Stimulated activated CD4-positive, alpha-beta T cell treated with anti-CD3 and anti-CD28 coated beads, Interleukin-4, amount 100 ng/mL, for 24 hours (primary cell): ENCODE measurements at places on chromosomes 7 and 10.

DNA sequence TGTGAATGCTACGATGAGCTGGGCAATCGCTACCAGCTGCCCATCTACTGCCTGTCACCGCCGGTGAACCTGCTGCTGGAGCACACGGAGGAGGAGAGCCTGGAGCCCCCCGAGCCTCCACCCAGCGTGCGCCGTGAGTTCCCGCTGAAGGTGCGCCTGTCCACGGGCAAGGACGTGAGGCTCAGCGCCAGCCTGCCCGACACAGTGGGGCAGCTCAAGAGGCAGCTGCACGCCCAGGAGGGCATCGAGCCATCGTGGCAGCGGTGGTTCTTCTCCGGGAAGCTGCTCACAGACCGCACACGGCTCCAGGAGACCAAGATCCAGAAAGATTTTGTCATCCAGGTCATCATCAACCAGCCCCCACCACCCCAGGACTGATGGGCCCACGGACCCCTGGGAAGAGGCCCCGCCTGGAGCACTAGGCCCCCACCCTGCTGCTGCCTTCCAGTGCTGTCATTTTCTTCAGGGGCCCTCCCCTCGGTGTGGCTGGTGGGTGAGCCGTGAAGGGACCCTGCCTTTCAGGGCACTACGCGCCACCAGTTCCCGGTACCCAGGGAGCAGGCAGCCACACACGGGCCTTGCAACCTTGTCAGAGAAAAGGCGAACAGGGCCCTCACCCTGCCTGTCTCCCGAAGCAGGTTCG lies 2.3 kb upstream of the ANKRD2 start:
- DNase-seq = no peak

- DNase-seq = no peak
These were observed 28.8 kb upstream of the GPR26 start for GRCh38 chr10:123637326-123637880.

GRCh38 chr7:103966593-103967277 lies 22.7 kb downstream of the RELN start:
- no peak for DNase-seq

DNA sequence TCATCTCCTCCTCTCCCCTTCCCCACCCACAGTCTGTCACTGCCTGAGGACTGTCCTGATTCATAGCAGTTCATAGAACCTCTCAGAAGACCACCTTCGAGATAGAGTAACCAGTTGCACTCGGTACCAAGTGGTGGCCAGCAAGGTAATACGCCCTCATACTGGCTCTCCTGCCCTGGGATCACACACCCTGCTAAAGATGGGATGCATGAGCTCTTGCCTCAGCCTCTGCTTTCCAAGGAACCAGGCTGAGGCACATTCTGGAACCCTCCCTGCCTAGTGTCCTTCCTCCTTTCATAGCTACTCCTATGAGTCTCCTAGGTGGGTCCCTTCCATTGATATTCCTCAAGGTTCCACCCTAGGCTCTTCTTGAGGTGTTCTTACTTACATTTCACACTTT lies 15.5 kb downstream of the CFAP43 start:
- no peak for DNase-seq

DNA sequence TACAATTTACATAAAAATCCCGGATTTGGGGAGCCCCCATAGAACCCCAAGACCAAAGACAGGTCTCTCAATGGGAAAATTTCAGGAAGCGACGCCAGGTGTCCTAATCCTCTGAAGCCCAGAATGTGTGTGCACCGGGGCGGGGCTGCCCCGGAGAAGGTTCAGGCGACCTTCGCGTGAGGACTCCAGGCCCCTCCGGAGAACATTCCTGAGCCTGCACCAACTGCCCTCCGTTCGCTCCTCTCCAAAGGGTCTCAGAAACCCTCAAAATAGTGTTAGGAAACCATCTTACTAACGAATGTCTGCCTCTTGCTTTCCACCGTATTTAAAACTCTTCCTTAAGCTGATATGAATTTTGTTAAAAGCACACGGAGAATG lies 78.5 kb upstream of the INSIG1 start:
- DNase-seq = no peak

GRCh38 chr10:97851341-97852001 lies 1.8 kb downstream of the GOLGA7B start:
- peak; percentile 37 for DNase-seq

GRCh38 chr7:118104812-118105441 lies 79.0 kb upstream of the LSM8 start:
- DNase-seq = no peak

DNA sequence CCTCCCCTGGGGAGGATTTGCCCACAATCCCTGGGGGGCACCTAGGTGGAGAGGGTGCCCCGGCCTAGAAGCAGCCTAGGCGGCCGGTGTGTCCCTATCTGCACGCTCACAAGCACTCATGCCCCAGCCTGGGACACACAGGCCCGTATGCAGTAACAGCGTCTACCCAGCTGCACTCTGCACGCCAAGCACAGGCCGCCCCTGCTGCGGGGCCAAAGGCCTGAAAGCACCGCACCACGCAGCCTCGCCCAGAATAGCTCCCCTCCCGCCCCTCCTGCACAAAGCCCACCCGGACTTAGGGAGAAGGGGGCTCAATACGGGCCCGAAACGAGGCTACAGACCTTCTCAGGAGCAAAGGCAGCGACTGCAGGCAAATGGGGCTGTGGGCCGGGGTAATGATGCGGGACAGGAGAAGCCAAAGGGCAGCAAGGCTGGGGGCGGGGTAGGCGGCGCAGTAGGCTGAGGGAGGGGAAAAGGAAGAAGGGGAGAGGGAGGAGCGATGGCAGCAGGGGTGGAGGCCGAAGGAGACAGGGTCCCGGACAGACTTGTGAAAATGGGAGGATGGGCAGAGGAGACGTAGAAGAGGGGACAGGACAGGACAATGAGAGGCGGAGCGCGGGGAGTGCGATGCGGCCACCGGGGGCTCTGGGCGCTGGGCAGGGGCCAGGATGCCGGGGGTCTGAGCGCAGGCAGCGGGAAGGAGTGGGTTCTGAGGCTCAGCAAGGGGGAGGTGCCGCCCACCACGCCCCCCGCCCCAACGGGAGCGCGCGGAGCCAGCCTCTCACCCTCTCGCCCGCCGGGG lies 544 bp downstream of the GPRIN2 start:
- DNase-seq = peak; percentile 3

DNA sequence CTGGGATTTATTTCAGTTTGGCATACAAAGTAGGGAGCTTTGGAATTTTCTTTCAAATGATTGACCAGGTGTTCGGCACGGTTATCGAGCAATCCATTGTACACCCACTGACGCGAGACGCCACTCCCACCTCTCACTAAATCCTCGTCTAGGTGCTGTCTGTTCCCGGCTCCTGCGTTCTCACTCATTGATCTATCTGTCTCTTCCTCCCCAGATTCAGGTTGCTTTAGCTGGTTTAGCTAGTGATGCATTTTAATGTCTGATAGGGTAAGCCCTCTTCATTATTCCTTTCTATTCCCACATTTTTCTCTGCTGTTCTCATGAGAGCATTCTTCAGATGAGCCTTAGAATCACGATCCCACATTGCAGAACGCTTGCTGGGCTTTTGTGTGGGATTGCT lies 91.7 kb downstream of the ELFN1 start:
- DNase-seq = no peak

GRCh38 chr10:72796042-72796441 lies 97.5 kb upstream of the OIT3 start:
- DNase-seq = no peak

DNA sequence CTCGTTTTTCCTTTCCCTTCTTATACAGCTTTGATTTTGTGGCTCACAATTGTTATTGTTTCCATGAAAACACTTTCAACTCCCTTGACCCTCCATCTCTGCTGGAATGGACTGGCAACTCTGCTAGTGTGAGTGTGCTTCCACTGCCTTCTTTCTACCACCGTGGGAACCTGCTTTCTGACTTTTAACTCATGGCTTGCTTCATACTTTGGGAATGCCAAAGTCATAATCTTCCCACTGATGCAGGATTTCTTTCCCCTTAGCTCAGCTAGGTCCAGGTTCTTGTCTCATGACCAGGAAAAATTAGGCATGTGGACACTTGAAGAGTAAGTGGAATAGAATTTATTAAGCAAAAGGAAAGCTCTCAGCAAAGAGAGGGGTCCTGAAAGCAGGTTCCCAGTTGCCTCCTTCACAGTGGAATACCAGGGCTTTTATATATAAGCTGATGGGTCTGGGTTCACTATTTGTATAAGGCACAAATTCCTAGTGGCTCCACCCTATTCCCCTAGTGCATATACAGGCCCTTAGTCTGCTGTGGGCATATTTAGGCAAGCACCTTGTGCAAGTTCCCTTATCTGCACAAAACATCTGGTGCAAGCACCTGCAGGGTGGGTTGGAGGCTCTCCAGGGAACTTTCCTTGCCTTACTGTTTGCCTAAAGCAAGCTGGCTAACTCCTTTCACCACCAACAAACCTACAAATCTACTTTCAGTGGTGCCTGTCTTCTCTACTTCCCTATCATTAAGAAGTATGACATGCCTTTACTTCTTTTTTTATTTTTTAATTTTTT lies 119.5 kb downstream of the CFAP58 start:
- DNase-seq = no peak

- no peak for DNase-seq
These were observed 205.9 kb downstream of the SKAP2 start for GRCh38 chr7:26658389-26659084.

- DNase-seq = no peak
These were observed 61.6 kb upstream of the WDR11 start for GRCh38 chr10:120789303-120790203.
